Smooth muscle cell of the coronary artery (primary cell): ENCODE measurements at places on chromosomes 11 and 22. TPM values are rescaled to one million over a fixed set of nuclear protein-coding genes. Genes with fewer than 3 reads are reported as not detected.

KDM4E gene
- total RNA-seq = not detected in 2 replicates

TRIM34 gene
- 9.2 and 11.8 TPM in 2 replicates for total RNA-seq

CELSR1 gene
- 0.30 and 1.1 TPM in 2 replicates for total RNA-seq

CNTF gene
- total RNA-seq = 0.70 and 0.90 TPM in 2 replicates

NPAS4 gene
- total RNA-seq = not detected in 2 replicates

RPL27A gene
- total RNA-seq = 1,067 and 1,351 TPM in 2 replicates

UPK3A gene
- total RNA-seq = not detected in 2 replicates

PRRG4 gene
- under 0.01 TPM in 1 of 2 replicates, not detected in the other for total RNA-seq

TOB2 gene
- 10.1 TPM in 2 replicates for total RNA-seq

SCGB1C1 gene
- total RNA-seq = not detected in 2 replicates

P2RY6 gene
- total RNA-seq = 0.12 and 5.9 TPM in 2 replicates

USH1C gene
- total RNA-seq = not detected in 2 replicates

MGAT3 gene
- 0.12 and 0.23 TPM in 2 replicates for total RNA-seq

TXN2 gene
- 26.5 and 57.7 TPM in 2 replicates for total RNA-seq

GLYAT gene
- total RNA-seq = not detected in 2 replicates

WNT7B gene
- total RNA-seq = not detected in 2 replicates

TRPC6 gene
- under 0.01 and 9.8 TPM in 2 replicates for total RNA-seq

RASSF10 gene
- total RNA-seq = 1.3 TPM in 1 of 2 replicates, not detected in the other

RASL10A gene
- under 0.01 TPM in 1 of 2 replicates, not detected in the other for total RNA-seq

LYVE1 gene
- total RNA-seq = 0.23 and 0.59 TPM in 2 replicates

CTSW gene
- not detected in 2 replicates for total RNA-seq

KRTAP5-9 gene
- not detected in 2 replicates for total RNA-seq

GNG3 gene
- total RNA-seq = not detected in 2 replicates

PGR gene
- 0.38 and 0.59 TPM in 2 replicates for total RNA-seq

NRGN gene
- 0.30 and 0.47 TPM in 2 replicates for total RNA-seq

EFCAB6 gene
- 0.83 and 1.1 TPM in 2 replicates for total RNA-seq

MUC2 gene
- total RNA-seq = not detected in 2 replicates

NCF4 gene
- total RNA-seq = not detected in 2 replicates

OR52I1 gene
- total RNA-seq = not detected in 2 replicates

SCUBE1 gene
- not detected in 2 replicates for total RNA-seq

SYNGR1 gene
- total RNA-seq = 17.3 and 23.6 TPM in 2 replicates

CALCA gene
- total RNA-seq = not detected in 2 replicates

SGSM1 gene
- total RNA-seq = under 0.01 TPM in 1 of 2 replicates, not detected in the other

GSTT4 gene
- total RNA-seq = not detected in 2 replicates

SAA1 gene
- total RNA-seq = 0.45 TPM in 1 of 2 replicates, not detected in the other

OR2AT4 gene
- not detected in 2 replicates for total RNA-seq

OR8B4 gene
- not detected in 2 replicates for total RNA-seq

PNPLA3 gene
- total RNA-seq = 0.47 and 2.4 TPM in 2 replicates

MIF gene
- 300 and 504 TPM in 2 replicates for total RNA-seq

SPON1 gene
- 0.08 and 26.8 TPM in 2 replicates for total RNA-seq

POU2AF3 gene
- total RNA-seq = not detected in 2 replicates

CTSF gene
- total RNA-seq = 11.3 and 50.3 TPM in 2 replicates

IRAG1 gene
- total RNA-seq = 3.6 and 4.8 TPM in 2 replicates

MAP6 gene
- total RNA-seq = 1.2 and 1.5 TPM in 2 replicates

SCGB2A2 gene
- not detected in 2 replicates for total RNA-seq

NAALAD2 gene
- 0.08 and 0.35 TPM in 2 replicates for total RNA-seq

GUCY1A2 gene
- total RNA-seq = 0.59 and 0.75 TPM in 2 replicates

FDXACB1 gene
- total RNA-seq = 1.2 and 1.7 TPM in 2 replicates

C11orf52 gene
- total RNA-seq = 0.23 and 0.38 TPM in 2 replicates

OR6T1 gene
- not detected in 2 replicates for total RNA-seq

SF1 gene
- 47.5 and 50.9 TPM in 2 replicates for total RNA-seq

FOSL1 gene
- total RNA-seq = 0.94 and 5.3 TPM in 2 replicates

PIWIL4 gene
- 3.5 and 9.9 TPM in 2 replicates for total RNA-seq

MFNG gene
- 0.08 TPM in 1 of 2 replicates, not detected in the other for total RNA-seq

ARRB1 gene
- total RNA-seq = 7.4 and 44.6 TPM in 2 replicates

GANAB gene
- total RNA-seq = 211 and 260 TPM in 2 replicates
